RWPE2 (cell line): ENCODE measurements at places on chromosomes 3 and 15.

GRCh38 chr3:93911206-93911605 lies 62.5 kb downstream of the PROS1 start:
- no peaks in the 10 kb centered on the region for H3K36me3 ChIP-seq
- H3K4me1 ChIP-seq: no peaks in the 10 kb centered on the region
- H3K27ac ChIP-seq: no peak overlapping the region
- H3K4me3 ChIP-seq: no peak overlapping the region
- H3K27me3 ChIP-seq: no peaks in the 10 kb centered on the region
- no peak for DNase-seq

DNA sequence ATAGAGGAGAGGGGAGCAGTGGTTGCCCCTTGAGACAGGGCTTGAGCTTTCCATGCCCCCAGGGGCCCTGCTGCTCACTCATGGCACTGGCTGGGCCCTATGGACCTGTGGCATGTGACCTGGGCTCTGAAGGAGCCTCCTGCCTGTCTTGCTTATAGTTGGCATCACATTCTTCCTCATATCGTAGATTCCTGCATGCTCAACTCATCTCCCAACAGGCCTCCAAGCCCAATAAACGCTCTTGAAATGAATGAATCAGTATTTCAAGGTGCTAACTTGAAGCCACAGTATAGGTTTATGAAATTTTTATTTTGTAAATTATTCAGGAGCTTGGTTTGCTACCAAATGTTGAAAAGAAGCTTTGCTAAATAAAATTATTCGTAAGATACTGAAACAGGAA lies 93.3 kb upstream of the SLC7A14 start:
- no peaks in the 10 kb centered on the region for H3K36me3 ChIP-seq
- no peak overlapping the region for H3K4me3 ChIP-seq
- no peaks in the 10 kb centered on the region for H3K27me3 ChIP-seq
- no peak for DNase-seq
- H3K4me1 ChIP-seq: no peaks in the 10 kb centered on the region
- no peak overlapping the region for H3K27ac ChIP-seq

DNA sequence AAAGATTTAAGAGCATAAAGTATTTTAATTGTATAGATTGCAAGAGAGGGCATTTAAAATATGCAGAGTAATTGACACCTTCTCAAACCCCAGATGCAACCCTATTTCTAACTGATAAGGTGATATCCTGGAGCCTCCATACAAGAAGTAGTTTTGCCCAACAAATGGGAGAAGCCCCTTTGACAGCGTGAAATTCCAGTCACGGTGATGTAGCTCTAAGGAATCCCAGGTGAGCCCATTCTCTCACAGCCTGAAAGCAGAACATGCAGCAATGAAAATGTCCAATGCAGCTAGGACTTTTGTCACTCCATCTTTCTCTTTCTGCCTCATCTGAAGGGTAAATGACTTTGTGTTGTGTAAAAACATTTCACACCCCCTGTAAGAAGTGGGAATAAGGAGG lies 96.4 kb downstream of the TMEM212 start:
- no peaks in the 10 kb centered on the region for H3K4me1 ChIP-seq
- H3K27me3 ChIP-seq: no peaks in the 10 kb centered on the region
- no peaks in the 10 kb centered on the region for H3K36me3 ChIP-seq
- no peak overlapping the region for H3K27ac ChIP-seq

DNA sequence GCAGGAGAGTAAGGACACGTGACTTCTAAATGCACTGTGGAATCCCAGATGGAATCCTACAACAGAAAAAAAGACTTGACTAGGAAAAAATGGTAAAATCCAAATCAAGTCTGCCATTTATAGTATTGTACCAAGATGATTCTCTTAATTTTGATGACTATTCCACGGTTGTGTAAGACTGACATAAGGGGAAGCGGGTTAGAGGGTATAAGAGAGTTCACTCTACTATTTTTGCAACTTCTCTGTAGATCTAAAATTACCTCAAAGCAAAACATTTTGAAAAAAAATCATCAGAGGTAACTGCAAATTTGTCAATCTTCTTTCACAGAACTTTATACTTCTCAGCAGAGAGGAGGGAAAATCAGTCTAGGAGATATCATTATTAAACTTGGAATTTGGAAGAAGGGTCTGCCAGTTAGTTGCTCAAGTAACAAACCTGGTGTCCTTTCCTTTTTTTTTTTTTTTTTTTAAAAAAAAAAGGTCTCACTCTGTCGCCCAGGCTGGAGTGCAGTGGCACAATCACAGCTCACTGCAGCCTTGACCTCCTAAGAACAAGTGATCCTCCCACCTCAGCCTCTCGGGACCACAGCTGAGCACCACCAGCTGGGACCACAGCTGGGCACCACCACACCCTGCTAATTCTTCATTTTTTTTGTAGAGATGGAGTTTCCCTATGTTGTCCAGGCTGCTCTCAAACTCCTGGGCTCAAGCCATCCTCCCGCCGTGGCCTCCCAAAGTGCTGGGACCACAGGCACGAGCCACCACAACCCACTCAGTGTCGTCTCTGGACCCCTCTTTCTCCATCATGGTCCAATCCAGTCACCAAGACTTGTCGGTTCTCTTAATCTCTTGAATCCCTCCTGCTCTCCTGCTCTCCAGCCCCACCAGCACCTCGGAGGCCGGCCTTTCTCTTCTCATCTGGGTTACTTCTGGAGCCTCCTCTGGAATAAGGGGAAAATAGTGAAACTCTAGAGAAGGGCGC lies 14.9 kb upstream of the HES1 start:
- no peaks in the 10 kb centered on the region for H3K36me3 ChIP-seq
- H3K4me3 ChIP-seq: no peak overlapping the region
- peaks cover 12% of the 10 kb centered on the region for H3K4me1 ChIP-seq
- H3K27ac ChIP-seq: no peak overlapping the region

DNA sequence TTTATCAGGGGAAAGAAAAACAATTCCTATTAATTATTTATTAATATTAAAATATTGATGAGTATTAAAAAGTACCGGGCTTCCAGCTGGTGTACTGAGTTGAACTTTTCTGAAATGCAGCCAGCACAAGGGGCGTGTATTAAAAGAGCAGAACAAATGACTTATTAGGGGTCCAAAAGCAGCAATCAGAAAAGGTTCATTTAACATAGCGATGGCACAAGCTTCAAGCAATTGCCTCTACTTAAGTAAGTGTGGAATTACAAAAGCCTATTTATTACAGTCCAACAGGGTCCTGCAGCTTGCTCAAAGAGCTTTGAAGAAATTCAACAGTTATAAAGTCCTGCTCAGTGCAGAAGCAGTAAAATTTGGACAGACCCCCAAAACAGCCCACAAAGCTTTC lies 285.6 kb downstream of the EPHA3 start:
- no peak overlapping the region for H3K27ac ChIP-seq
- DNase-seq: no peak
- no peaks in the 10 kb centered on the region for H3K4me1 ChIP-seq
- no peaks in the 10 kb centered on the region for H3K27me3 ChIP-seq
- H3K36me3 ChIP-seq: no peaks in the 10 kb centered on the region
- no peak overlapping the region for H3K4me3 ChIP-seq

- DNase-seq: no peak
- H3K4me3 ChIP-seq: no peak overlapping the region
- no peak overlapping the region for H3K27ac ChIP-seq
- H3K27me3 ChIP-seq: peaks cover 8% of the 10 kb centered on the region
- H3K4me1 ChIP-seq: no peaks in the 10 kb centered on the region
- H3K36me3 ChIP-seq: no peaks in the 10 kb centered on the region
These were observed 147.2 kb downstream of the SSR3 start for GRCh38 chr3:156407617-156408225.

- H3K4me3 ChIP-seq: no peak overlapping the region
- H3K4me1 ChIP-seq: peaks cover 43% of the 10 kb centered on the region
- H3K27me3 ChIP-seq: no peaks in the 10 kb centered on the region
- peak overlapping the region; percentile 73 for H3K27ac ChIP-seq
These were observed 27.1 kb upstream of the MAGEF1 start for GRCh38 chr3:184738982-184739381.

DNA sequence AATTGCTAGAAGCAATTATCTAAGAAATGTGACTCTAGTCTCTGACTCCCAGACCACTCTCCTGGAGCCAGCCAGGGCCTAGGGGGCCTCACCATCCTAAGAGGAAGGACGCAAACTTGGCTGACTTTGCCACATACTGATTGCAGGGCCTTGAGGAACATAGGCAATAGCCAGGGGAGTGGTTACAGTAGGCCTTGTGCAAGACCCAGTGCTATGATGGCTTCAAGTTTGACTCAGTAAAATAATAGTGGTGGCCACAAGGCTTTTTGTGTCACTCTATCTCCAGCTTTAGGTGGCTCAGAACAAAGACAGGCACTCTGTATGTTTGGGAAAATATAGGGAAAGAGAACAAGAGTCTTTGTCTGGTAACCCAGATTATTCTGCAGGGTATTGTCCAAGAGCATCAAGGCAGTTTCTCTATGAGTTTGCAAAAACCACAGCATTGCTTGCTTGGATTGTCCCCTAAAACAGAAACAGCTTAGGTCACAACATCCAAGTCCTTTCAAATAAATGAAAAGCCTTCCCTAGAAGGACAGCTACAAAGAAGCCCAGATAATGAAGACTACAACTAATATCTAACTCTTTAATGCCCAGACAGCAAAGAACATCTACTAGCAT lies 631.5 kb downstream of the PYDC2 start:
- peak overlapping the region; percentile 59 for H3K27ac ChIP-seq
- no peaks in the 10 kb centered on the region for H3K27me3 ChIP-seq
- DNase-seq: no peak
- no peak overlapping the region for H3K4me3 ChIP-seq
- no peaks in the 10 kb centered on the region for H3K36me3 ChIP-seq

- DNase-seq: no peak
- H3K27ac ChIP-seq: no peak overlapping the region
- no peaks in the 10 kb centered on the region for H3K4me1 ChIP-seq
- no peaks in the 10 kb centered on the region for H3K27me3 ChIP-seq
- no peak overlapping the region for H3K4me3 ChIP-seq
- no peaks in the 10 kb centered on the region for H3K36me3 ChIP-seq
These were observed 161.8 kb upstream of the BFSP2 start for GRCh38 chr3:133238015-133238414.

DNA sequence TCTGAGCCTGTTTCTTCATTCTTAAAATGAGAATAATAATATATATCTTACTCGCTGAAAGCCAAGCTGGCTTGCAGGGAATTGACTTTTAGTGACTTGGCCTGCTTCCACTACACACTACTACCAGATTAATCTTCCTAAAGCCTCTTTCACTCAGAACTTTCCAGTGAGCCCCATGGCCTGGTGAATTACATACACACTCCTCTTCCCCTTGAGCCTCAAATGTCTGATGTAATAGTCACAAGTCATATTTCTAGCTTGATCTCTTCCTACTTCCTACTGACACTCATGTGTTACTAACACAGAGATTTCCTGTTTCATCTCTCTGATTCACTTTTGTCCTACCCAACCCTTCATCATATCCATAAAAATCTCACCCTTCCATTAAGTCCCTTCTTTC lies 82.7 kb upstream of the SOX2 start:
- H3K27ac ChIP-seq: peak overlapping the region; percentile 72
- H3K27me3 ChIP-seq: no peaks in the 10 kb centered on the region
- no peak overlapping the region for H3K4me3 ChIP-seq
- no peaks in the 10 kb centered on the region for H3K36me3 ChIP-seq
- no peak for DNase-seq

DNA sequence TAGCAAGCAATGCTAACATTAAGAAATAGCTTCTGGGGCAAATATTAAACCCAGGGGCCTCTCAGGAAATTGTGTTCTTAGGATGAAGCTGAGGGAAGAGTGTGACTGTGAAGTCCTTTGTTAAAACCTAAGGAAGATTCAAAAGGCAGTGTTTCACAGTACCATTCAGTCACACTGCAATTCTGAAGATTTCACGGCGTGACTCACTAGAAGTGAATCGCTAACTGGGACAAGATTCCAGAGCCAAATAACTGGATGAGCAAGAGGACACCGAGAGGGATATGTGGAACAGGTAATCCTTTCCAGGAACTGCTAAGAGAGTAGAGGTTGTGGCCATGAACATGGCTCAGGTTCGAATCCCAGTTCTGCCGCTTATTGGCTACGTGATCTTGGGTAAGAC lies 61.8 kb upstream of the SMAD3 start:
- no peak overlapping the region for H3K4me3 ChIP-seq
- no peaks in the 10 kb centered on the region for H3K27me3 ChIP-seq
- peaks cover 7% of the 10 kb centered on the region for H3K4me1 ChIP-seq

GRCh38 chr3:112477891-112478290 lies 21.4 kb downstream of the BTLA start:
- no peaks in the 10 kb centered on the region for H3K4me1 ChIP-seq
- H3K27ac ChIP-seq: no peak overlapping the region
- no peaks in the 10 kb centered on the region for H3K36me3 ChIP-seq
- H3K27me3 ChIP-seq: no peaks in the 10 kb centered on the region
- no peak for DNase-seq

GRCh38 chr15:25381579-25381978 lies 57.2 kb downstream of the UBE3A start:
- H3K4me1 ChIP-seq: peaks cover 6% of the 10 kb centered on the region
- H3K4me3 ChIP-seq: no peak overlapping the region
- no peak overlapping the region for H3K27ac ChIP-seq
- no peaks in the 10 kb centered on the region for H3K27me3 ChIP-seq
- DNase-seq: no peak
